ENCODE measurements at places on chromosomes 7 and 10.

DNA sequence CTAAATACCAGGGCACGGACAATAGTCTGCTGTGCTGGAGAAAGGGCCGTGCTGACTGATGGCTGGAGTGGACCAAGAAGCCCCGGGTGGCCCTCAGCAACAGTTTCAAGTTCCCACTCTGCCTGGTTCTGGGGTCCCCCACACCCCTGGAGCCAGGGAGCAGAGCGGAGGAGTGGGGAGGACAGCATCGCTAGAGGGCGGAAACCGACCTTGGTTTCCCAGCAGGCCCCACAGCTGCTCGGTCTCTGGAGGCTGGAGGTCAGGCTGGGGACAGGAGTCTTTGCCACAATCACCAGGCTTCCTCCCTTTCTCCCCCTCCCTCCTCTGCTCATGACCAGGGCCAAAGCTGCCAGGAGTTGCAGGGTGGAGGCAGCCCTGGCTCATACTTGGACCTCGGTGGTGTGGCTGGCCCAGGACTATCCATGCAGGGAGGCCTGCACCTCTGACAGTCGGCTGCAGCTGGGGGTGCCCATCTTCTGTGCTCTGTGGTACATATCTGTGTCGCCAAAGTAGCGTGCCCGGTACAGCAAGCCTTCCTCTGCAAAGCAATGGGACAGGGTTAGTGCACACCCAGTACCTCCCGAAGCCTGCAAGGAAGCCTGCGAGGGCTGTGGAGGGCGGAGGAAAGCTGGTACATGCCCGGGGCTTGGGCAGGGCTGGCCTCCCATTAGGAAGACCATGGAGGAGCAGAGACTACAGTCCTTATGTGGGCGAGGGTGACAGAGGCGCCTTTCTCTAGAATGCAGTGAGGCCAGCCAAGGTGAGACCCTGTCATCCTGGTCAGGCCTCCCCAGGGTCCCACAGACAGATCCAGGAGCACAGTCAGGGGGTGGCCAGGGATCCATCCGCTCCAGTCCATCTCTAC, 19.1 kb downstream of the DNAJB12 start:
- DNase-seq, result peak; percentile 34

GRCh38 chr10:21234761-21235160, 290.7 kb downstream of the SKIDA1 start:
- no peak for DNase-seq

GRCh38 chr10:97013983-97014382, 171.8 kb downstream of the SLIT1 start:
- DNase-seq, result no peak

GRCh38 chr7:73839743-73840714, 2.3 kb downstream of the METTL27 start:
- DNase-seq, result no peak

GRCh38 chr7:16817536-16817935, 12.7 kb upstream of the AGR2 start:
- DNase-seq, result no peak

DNA sequence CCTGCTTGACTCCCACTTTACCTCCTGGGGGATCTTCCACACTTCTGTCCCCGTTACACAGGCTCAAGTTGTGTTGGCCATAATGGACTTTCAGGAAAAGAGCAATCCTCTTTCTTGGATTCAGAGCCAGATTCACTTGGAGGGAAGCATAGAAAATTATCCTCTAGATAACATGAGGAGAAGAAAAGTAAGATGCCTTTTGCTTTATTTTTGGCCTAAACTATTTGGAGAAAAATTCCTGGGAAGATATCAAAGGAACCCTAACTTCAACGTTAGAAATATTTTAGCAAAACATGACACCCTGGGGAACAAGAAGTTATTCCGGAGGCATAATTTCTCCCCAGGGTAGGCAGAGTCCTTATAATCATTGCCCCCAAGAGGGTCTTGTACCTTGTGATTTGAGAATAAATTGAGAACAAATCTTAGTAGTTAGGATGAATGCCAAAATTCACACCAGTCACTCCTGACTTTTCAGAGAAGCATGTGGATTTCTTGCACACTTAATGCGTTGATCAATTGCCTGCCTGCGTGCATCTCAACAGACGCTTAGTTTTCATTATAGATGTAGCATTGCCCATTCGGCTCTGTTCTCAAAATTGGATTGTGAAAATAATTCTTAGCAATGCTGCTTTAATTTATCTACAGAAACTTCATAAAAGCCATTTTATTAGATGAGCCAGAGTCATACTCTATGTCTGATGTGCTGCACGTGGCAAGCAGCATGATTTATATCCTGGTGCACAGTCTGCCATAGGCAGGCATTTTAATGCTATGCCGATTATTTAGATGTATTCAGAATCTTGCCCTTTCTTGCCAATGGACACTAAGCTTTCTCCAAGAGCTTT, 224.4 kb downstream of the C7orf25 start:
- no peak for DNase-seq

- DNase-seq, result no peak
Measured at GRCh38 chr10:62778125-62778524, 26.4 kb upstream of the ADO start.
